GM18507 (cell line): ENCODE measurements at places on chromosomes 1 and 21.

- no peak for DNase-seq
These were observed 1.7 kb downstream of the GABPB2 start for GRCh38 chr1:151072224-151072623.

GRCh38 chr1:223674119-223674890 lies 8.8 kb upstream of the CAPN8 start:
- DNase-seq: no peak

GRCh38 chr1:7374563-7375160 lies 396.4 kb upstream of the VAMP3 start:
- DNase-seq: no peak

- no peak for DNase-seq
These were observed 587.7 kb downstream of the MATN1 start for GRCh38 chr1:30135698-30136097.

DNA sequence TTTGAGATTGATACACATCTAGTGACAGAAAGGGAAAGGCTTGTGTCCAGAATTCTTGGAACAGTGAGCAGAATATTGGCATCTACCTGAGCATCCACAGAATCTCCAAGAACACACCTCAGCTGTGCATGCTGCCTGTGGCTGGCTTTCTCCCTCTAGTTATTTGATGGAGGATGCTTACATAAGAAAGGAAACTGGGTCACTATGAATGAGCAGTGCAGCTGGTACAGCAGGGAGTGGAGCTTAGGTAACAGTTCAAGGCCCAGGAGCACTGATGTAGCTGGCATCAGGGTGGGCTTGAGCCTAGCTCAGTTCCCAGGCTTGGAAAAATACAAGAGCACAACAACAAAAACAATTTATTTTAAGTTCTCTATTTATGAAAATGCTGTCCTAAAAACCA lies 26.3 kb downstream of the RGS8 start:
- DNase-seq: no peak

- no peak for DNase-seq
These were observed 4.6 kb downstream of the KCNC4 start for GRCh38 chr1:110214454-110215404.

- no peak for DNase-seq
These were observed 180.0 kb downstream of the RASAL2 start for GRCh38 chr1:178273707-178274410.

GRCh38 chr1:72119491-72119890 lies 162.8 kb downstream of the NEGR1 start:
- no peak for DNase-seq

- peak; percentile 97 for DNase-seq
These were observed 14.4 kb downstream of the RNF223 start for GRCh38 chr1:1059494-1060280.

- DNase-seq: no peak
These were observed 44.4 kb downstream of the RWDD3 start for GRCh38 chr1:95278173-95279006.

DNA sequence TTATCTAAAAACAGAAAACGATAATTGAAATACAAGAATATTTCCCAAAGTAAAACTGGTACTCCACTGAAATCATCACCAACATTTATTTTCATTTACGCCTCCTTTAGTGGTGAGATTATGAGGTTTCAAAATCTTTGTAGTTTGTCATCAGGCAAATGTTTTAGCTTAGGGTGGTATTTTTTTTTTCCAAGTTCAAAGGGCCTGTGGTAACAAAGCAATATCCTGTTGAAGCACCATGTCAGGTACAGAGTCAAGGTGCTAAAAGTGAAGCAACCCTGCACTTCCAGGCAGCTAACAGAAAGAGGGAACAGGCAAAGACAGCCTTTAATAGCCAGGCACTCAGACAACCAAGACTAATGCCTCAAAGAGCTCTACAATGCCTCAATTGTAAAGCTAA lies 89.2 kb downstream of the JAK1 start:
- DNase-seq: no peak

DNA sequence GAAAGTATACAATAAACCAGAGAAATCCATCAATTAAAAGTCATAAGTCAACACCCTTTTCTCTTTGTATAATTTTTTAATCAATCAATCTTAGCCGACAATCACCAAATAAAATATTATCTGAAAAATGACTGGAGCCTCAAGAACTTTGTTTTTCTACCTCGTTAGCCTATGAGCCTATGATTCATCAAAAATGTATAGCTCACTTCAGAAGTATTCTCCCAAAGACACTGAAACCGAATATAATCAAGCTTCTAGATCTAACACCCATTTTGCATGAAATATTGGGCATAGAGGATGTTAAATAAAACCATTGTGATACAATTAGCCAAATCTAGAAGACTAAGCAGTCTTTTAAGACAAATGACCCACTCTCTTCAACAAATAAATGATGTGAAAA lies 17.8 kb upstream of the RSBN1 start:
- DNase-seq: no peak

- no peak for DNase-seq
These were observed 1.8 kb downstream of the LUZP1 start for GRCh38 chr1:23166854-23167253.

DNA sequence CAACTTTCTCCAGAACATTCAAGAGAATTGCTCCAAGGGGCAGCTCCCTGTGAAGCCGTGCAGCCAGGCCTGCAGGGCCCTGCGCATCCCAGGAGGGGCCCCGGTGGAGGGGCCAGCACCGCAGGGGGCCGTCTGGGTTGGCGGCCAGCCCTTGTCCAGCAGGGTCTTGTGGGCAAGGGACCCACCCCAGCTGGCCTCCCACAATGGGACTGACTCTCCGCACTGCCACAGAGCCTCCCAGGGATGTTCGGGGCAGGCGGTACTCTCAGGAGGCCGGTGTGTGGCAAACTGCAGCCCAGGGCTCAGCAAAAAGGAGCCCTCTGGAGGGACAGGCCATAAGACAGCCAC lies 68.2 kb upstream of the COL6A1 start:
- no peak for DNase-seq

DNA sequence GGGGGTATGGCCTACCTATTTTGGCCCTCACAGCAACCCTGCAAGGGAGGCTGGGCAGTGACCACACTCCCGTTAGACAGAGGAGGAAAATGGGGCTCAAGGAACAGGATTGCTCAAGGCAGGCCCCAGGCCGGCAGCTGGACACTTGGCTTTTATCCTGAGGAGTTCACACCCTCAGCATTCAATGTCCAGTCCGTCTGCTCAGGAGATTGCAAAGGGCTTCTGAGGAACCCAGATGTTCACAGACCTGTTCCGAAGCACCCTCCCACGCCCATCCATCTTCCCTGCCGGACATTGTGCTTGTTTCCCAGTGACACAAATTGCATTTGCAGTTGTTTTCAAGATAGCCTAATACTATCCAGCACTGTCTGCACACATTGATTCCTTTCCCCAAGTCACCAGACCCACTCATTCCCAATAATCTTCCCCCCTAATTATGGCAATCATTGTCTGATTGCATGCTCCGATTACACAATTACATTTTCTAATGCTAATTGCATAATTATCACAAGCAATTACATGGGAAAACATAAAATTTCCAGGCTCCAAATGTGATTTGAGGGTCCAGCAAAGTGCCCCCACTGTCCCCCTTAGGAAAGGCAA lies 4.3 kb upstream of the UBL4B start:
- no peak for DNase-seq

DNA sequence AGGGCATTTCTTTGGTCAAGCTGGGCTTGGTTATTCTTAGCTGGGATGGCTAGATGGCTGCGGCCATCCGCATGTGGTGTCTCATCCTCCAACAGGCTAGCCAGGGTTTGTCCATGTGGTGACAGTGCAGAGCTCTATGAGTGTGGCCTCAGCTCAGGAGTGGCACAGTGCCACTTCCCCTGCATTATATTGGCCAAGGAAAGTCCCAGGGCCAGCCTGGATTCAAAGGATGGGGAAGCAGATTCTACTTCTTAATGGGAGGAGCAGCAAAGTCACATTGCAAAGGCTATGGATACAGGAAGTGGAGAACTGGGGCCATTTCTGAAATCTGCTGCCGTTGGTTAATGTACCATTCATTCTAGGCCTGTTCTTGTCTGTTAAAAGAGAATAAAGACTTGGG lies 34.4 kb downstream of the STUM start:
- DNase-seq: no peak

DNA sequence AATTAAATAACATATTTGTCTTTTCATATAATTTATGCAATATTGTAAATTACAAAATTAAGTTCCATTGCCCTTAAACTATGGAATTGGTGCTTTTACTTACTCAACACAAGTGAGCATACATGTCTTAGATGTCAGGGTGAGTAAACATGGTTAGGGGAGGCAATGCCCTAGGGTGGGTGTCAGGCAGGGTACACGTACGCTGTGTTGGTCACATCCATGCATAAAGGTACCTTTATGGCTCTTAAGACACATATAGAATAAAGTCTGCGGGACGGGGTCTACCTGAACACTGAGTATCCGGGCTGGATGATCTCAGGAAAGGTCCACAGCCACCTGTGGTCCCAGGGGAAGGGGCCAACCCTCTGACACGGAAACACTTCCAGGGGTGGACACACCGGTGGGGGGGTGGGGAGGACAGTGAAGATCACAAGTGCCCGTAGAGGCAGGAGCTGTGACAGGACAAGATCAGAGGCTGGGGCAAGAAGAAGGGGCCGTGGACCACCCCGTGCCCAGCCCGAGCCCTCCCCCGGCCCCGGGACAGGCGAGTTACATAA lies 720 bp downstream of the LIN9 start:
- peak; percentile 7 for DNase-seq

DNA sequence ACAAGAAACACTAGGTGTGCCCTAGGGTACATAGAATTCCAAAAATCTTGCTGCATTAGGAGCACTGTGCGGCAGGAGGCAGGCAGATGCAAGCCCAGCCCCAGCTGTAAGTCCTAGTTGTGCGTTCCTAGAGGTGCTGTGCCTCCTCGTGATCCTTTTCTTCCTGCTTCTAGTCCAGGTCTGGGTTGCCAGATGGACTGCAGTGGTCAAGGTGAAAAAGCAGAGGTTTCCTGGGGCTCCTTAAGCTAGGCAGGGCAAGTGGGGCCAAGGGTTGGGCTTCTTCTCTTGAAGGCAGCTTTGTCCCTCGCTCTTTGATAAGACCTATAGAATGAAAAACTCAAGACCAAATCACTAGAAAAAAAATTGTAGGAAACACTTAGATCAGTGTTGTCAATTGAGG lies 21.6 kb upstream of the SLC45A3 start:
- no peak for DNase-seq

DNA sequence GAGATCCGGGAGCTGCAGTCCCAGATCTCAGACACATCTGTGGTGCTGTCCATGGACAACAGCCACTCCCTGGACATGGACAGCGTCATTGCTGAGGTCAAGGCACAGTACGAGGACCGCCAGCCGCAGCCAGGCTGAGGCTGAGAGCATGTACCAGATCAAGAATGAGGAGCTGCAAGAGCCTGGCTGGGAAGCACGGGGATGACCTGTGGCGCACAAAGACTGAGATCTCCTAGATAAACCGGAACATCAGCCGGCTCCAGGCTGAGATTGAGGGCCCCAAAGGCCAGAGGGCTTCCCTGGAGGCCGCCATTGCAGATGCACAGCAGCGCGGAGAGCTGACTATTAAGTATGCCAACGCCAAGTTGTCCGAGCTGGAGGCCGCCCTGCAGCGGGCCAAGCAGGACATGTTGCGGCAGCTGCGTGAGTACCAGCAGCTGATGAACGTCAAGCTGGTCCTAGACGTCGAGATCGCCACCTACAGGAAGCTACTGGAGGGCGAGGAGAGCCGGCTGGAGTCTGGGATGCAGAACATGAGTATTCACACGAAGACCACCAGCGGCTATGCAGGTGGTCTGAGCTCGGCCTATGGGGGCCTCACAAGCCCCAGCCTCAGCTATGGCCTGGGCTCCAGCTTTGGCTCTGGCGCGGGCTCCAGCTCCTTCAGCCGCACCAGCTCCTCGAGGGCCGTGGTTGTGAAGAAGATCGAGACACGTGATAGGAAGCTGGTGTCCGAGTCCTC lies 25.5 kb downstream of the ETV3L start:
- no peak for DNase-seq

DNA sequence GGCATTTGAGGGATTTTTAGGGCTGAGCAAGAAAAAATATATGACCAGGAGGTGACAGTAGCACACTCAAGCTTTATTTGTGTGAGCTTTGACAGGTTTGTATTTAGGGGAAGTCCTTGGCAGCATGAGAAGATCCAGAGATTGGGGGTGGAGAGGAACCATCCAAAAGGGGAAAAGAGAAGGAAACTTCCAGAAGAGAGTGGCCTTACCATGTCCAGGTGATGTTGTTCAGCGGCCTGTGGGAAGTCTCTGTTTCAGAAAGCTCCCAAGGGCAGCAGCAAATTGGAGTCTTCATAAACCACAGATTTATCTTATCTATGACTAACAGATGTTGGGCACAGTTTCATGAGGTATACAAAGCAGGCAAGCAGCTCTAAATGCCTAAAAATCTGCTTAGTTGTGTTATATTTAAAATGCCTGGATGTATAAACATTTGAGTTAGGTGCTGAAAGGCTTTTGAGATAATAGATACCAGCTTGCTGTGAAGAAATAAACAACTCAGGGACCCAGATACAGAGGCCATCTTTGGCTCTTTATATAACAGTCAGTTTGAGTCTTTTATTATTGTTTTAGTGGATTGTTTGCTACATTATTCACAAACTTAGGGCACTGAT lies 21.2 kb upstream of the ADAR start:
- no peak for DNase-seq
